Esophagus muscularis mucosa (tissue), 4 donors: ENCODE measurements at places on chromosomes 11 and 22.

DNA sequence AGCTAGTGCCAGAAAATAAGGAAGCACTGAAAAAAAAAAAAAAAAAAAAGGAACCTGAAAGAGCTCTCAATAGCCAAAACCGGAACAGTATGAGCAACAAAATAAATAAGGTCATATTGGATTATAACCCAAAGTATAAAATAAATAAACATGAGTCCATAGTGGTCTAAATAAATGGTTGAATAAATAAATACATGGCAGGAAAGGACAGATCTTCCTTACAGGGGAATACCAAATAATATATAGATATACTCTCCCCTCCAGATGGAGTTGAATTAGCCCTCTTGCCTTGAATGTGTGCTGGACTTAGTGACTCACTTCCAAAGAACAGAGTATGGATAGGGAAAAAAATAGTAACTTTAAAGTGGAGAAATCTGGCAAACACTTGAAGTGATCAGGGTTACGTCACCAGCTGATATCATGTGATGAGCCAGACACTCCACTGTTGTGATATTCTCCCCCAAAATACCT lies 14.3 kb upstream of the ARRB1 start:
- no peak for DNase-seq

DNA sequence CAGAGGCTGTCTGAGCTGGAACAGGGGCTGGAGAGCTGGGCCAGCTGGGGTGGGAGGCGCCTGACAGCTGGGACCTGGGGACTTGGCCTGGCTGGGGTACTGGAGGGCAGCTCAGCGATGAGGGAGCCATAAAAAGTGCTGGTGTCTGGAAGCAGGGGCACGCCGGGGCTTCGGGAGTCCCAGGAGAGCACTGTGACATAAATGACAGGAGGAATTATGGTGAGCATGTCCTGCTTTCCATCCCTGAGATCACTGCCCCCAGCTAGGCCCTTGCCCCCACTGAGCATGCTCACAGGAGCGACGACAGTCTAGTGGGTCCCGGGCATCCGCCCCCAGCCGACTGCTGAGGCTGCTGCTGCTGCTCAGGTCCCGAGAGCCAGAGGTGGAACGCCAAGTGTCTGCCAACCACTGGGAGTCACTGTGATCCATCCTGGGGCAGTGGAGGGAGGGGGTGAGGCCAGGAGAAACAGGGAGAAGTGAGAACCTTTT lies 6.2 kb downstream of the ROBO4 start:
- no peak for DNase-seq

- no peak for DNase-seq
Measured at GRCh38 chr11:132864811-132865576, 667.3 kb downstream of the OPCML start.

- DNase-seq = peak; percentile 94
Measured at GRCh38 chr11:125345421-125346178, 150.5 kb downstream of the FEZ1 start.
